ENCODE measurements at places on chromosomes 1 and 21.

DNA sequence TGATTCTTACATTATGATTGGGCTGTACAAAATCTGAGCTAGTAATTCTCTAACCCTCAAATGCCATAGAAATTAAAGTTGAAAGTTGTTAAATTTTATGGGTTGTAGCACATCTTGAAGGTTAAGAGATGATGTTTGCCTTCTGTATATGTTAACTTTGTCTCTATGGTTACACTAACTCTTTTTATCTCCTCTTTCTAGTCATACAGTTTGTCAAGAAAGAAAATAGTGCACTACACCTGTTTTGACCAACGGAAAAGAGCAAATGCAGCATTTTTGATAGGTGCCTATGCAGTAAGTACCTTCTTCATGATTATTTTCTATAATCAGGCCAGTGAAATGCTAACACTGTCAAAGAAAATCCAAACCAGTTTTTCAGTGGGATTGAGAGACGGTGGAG, 38.2 kb downstream of the CDC14A start:
- DNase-seq: no peak

DNA sequence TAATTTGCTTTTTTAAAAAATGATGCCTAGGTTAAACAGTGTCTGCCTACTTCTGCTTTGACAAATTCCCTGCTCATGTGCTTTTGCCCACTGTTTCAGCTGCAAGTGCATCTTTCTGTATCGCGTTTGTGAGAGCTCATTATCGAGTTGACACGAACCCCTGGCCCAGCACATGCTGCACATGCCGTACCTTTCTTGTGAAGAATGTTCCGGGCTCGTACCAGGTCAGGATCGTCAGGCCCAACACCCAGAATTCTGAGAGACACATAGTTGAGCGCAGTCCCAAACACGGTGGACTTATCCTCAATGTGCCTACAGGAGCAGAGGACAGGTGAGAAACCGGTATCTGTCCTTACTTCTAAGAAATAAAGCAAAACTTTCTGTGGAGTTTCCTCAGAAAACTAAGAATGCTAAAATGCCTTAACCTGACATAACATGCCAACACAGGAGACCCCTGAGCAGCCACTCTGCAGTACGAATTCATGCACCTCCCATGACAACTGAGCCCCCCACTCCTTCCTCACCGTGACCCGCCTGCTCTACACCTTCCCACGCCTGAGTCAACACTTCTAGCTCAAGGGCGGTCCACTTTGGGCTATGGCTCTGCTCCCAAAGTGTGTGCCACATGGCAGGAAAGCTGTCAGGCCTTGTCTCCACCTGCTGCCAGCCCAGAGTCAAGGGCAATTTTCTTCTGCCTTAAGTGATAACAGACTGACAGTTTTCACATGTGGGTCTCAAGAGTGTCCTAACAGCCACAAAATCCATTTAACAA, 6.7 kb downstream of the LSS start:
- no peak for DNase-seq

DNA sequence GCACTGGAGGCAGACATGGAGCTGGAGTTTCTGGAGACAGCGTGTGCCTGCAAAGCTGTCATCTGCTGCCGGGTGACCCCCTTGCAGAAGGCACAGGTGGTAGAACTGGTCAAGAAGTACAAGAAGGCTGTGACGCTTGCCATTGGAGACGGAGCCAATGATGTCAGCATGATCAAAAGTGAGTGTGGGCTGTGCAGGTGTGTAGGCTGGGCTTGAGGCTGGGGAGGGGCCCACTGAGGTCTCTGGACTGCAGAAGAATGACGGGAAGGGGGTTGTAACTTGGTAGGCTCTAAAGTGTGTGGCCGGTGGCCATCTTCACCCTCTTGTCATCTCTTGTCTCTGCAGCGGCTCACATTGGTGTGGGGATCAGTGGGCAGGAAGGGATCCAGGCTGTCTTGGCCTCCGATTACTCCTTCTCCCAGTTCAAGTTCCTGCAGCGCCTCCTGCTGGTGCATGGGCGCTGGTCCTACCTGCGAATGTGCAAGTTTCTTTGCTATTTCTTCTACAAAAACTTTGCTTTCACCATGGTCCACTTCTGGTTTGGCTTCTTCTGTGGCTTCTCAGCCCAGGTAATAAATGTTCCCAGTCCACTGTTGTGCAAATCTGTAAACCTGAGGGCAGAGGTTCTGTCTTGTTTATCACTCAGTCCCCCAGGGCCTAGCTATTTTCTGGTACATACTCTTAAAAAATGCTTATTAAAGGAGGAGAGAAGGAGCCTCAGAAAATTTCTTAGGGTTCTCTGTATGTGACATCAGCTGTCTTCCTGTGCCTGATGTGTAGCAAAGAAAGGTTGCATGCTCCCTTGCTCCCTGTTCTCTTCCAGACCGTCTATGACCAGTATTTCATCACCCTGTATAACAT, 19.9 kb downstream of the ATP8B2 start:
- DNase-seq: peak; percentile 54

- DNase-seq: no peak
These were observed 2.0 kb downstream of the LRRC41 start for GRCh38 chr1:46301406-46301807.

DNA sequence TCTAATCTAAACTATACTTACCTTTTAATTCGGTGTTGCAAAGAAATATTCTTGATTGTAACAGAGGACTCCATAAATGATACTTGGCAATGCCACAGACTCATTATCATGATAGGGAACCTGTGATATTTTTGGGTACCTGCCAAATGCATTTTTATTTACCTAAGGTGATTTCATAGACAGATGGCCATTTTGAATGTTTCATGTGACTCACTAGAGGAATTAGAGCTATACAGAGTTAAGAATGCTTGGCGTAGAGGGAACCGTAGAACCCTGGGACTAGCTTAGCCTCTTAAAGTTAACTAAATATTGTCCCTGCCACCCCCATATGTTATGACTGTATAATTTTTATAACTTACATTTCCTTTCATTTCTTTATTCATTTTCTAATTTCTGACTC, 136.1 kb downstream of the DISP1 start:
- no peak for DNase-seq
